Activated CD4-positive, alpha-beta T cell treated with anti-CD3 and anti-CD28 coated beads, Interleukin-2, amount 10 ng/mL, durations not matched to agents 7 days and 5 days (primary cell): ENCODE measurements at places on chromosomes 1 and 21. TPM values are rescaled to one million over a fixed set of nuclear protein-coding genes. Genes with fewer than 3 reads are reported as not detected.

WDR64 gene
- total RNA-seq = 0.22 TPM

DNA sequence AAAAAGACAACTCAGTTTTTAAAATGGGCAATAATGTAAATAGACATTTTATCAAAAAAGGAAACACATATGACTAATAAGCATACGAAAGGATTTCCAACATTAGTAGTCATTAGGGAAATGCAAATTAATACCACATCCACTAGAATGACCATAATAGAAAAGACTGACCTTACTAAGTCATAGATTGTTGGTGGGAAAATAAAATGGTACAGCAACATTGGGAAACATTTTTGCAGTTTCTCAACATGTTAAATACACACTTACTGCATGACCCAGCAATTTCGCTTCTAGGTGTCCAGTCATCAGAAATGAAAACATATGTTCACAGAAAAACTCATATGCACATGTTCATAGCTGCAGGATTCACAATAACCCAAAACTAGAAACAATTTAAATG is 29.9 kb upstream of the SLC44A3 start:
- DNase-seq = no peak
- H3K4me1 ChIP-seq = peaks cover 9% of the 10 kb centered on the region
- H3K4me3 ChIP-seq = no peak overlapping the region
- peaks cover 26% of the 10 kb centered on the region for H3K27me3 ChIP-seq
- no peak overlapping the region for H3K27ac ChIP-seq
- no peaks in the 10 kb centered on the region for H3K36me3 ChIP-seq

GPR137B gene
- total RNA-seq = 5.8 TPM

DNA sequence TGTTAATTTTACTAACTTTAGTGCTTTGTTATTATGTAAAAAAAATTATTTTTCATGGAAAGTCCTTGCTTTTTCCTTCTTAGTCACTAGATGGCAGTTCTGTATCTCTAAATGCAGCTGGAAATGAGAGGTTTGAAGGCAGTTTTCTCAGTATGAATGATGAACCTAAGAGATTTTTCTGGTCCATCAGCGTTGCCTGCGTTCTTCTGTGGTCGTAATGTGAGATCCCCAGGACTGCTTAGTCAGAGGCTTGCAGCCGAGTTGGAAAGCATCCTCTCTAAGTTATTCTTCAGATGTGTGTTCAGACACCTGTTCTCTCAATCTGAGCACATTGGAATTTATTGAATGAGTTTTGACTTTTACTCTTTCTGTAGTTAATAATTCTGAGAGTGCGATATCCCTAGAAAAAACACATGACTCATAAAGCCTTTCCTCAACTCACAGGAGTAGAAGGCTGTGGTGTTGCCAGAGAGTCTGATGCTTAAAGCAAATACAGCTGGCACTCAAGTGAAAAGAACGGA is 99.3 kb downstream of the FMN2 start:
- H3K27ac ChIP-seq = no peak overlapping the region
- no peaks in the 10 kb centered on the region for H3K4me1 ChIP-seq
- peaks cover 3% of the 10 kb centered on the region for H3K27me3 ChIP-seq
- no peak overlapping the region for H3K4me3 ChIP-seq

LCE1F gene
- total RNA-seq = not detected

GRCh38 chr1:85342207-85342606 is 65.8 kb upstream of the BCL10 start:
- H3K36me3 ChIP-seq = no peaks in the 10 kb centered on the region
- peaks cover 35% of the 10 kb centered on the region for H3K27me3 ChIP-seq

DNA sequence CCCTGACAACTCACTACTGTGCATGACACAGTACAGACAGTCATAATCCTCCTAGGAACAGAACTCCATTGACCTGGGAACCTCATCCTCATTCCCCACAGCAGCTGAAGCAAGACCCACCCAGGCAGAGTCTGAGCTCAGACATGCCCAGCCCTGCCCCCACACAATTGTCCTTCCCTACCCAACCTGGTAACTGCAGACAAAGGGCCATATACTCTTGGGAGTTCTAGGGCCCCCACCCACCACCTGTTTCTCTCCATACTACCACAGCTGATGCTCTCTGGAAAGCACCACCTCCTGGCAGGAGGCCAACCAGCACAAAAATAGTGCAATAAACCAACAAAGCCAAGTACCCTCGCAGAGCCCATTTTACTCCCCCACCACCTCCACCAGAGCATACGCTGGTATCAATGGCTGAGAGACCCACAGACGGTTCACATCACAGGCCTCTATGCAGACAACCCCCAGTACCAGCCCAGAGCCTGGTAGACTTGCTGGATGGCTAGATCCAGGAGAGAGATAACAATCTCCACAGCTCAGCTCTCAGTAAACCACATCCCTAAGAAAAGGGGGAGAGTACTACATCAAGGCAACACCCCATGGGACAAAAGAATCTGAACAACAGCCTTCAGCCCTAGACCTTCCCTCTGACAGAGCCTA is 159.7 kb upstream of the CXADR start:
- no peak overlapping the region for H3K4me3 ChIP-seq
- H3K27me3 ChIP-seq = no peaks in the 10 kb centered on the region
- no peak overlapping the region for H3K27ac ChIP-seq
- H3K36me3 ChIP-seq = no peaks in the 10 kb centered on the region

GRCh38 chr1:66251546-66251945 is 282.4 kb upstream of the SGIP1 start:
- H3K4me1 ChIP-seq = peaks cover 72% of the 10 kb centered on the region
- no peak overlapping the region for H3K4me3 ChIP-seq
- no peaks in the 10 kb centered on the region for H3K36me3 ChIP-seq
